ENCODE measurements at places on chromosomes 3 and 15.

DNA sequence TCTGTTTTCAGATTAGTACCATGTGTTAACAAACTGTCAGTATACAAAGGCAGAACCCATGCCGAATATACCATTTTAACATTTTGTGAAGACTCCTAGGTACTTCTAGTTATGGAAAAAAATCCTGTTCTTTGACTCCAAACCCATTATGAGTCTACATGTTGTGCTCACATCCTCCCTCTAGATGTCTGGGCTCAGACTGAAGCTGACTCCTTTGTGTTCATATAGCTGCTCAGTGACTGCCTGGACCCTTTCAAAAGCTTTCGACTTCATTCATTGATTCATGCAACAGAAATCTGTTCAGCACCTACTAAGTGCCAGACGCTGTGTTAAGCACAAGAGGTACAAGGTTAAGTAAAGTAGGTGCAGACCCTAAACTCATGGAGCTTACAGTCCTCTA lies 60.5 kb downstream of the MEGF11 start:
- DNase-seq = no peak

- no peak for DNase-seq
Measured at GRCh38 chr3:16118396-16118795, 56.1 kb upstream of the GALNT15 start.

DNA sequence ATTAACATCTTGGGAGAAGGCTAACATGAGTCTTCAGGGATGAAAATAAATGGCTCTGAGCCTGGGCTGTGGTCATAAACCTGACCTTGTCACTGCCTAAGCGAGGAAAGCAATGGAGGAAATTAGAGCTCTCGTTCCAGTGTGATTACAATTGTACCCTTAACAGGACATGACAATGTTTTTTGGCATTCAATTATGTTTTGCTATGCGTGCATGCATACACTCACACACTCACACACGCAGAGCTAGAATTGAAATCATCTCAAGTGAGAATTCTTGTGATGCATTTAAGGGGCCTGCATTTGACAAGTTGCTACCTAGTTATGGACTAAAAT lies 24.1 kb downstream of the ZNF80 start:
- DNase-seq = peak; percentile 24

- no peak for DNase-seq
Measured at GRCh38 chr3:108006881-108007331, 83.9 kb downstream of the CD47 start.

DNA sequence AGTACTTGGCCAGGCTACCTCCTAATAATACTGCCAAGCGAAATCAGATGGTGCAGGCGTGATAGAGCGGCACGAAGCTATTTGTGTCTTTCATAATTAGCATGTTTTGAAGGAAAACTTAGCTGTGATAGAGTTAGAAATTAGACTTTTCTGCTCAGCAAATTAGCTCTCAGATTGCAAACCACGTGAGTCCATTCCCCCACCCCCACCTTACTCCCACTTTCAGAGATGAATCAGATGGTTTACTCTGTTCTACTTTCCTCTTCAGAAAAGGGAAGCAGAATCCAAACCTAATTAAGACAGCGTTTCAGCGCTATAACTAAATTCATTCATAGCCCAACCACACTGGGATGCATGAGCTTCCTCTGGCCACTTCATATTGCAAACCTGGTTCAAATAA lies 214.6 kb downstream of the SLCO3A1 start:
- DNase-seq = no peak

GRCh38 chr3:186184021-186184420 lies 75.1 kb upstream of the ETV5 start:
- DNase-seq = no peak

DNA sequence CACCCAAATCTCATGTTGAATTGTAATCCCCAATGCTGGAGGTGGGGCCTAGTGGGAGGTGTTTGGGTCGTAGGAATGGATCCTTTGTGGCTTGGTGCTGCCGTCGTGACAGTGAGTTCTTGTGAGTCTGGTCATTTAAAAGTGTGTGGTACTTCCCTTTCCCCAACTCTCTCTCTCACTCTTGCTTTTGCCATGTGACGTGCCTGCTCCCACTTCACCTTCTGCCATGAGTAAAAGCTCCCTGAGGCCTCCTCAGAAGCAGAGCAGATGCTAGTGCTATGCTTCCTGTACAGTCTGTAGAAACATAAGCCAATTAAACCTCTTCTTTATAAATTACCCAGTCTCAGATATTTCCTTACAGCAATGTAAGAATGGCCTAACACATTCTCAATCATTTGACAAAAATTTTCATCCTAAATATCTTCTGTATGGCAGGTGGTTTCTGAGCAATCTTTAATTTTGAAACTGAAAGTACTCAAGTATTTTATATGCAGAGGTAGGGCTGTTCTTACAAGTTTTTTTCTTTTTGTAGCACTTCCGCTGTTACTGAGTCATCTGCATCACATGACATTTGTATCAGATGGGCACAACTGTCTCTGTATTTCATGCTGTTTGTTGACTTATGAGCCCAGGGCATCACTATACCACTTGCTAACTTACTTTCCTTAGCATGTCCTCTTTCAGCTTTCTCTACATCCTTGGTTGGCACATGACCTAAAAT lies 8.8 kb downstream of the RPL39L start:
- peak; percentile 81 for DNase-seq

DNA sequence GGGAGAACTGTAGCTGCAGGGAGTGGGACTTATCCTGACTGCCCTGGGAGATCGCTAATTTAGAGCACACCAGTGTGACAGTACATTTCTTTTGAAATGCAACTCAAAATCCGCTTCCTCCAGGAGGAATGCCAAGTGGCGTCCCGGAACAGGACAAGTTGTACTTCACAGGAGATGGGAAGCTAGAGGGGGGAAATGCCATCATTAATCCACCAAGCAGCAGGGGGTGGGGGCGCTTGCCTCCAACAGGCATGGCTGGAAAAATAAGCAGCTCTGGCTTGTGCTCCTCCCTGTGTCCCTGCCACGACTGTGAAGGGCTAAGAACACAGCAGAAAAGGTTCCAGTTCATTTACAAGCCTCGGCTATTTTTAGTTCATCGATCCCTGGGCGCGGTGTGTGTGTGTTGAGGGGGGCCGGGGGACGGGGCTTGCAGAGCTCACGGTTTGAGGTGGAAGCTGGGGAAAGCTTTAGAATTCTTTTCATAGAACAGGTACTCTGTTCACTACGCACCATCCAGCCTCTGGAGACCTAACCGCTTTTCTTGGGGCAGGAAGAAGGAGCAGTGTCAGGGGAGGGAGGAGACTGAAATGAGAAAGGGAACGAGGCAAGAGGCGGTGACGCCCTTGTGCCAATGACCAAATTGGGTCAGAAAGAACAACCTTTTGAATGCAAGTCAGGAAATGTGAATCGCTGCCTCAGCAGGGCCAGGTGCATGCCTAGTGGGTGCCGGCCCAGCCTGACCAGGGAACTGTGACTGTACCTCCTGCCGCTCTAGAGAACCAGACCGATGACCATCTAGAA lies 51.8 kb upstream of the DGKG start:
- no peak for DNase-seq

DNA sequence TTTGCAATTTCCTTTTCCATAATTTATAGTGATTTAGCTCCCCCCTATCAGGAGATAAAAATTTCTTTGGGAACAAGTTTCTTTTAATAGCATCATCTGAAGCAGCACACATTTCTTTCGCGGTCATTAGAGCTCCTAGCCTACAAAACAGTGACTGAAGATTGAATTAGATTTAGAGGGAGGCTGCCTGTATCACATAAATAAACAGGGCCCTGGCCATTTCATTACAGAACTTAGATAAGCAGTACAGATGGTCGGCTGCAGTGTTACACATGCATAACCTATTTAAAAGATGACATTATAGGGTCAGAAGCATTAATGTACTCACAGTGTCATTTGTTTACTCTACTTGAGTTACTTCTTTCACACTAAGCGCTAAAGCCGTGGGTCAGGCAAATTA lies 81.4 kb upstream of the SLC25A26 start:
- DNase-seq = no peak

GRCh38 chr3:116288485-116288884 lies 156.8 kb downstream of the LSAMP start:
- no peak for DNase-seq

GRCh38 chr15:62927836-62928235 lies 114.7 kb upstream of the TPM1 start:
- no peak for DNase-seq

DNA sequence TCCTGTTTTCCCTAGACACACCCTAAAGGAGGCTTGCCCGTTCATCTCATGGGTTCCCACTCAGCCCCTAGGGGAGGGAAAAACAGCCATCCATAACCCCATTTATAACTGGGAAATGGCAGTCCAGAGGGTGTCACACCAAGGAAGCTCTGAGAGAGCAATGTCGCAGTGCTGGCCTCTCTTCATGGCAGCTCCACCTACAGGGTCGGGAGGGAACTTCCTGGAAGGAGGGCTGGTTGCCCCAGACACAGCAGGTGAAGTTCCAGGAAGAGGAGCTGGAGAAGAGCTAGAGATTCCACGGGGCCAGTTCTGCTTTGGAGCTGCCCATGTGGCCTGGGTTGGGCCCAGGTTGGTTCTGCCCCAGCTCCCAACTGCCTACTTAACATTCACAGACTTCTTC lies 22.3 kb upstream of the LINGO1 start:
- no peak for DNase-seq

GRCh38 chr3:149494022-149494758 lies 19.7 kb downstream of the TM4SF4 start:
- peak; percentile 73 for DNase-seq

GRCh38 chr3:136193278-136194054 lies 2.7 kb downstream of the MSL2 start:
- DNase-seq = no peak

- no peak for DNase-seq
Measured at GRCh38 chr15:31974154-31974794, 56.0 kb upstream of the CHRNA7 start.

- DNase-seq = no peak
Measured at GRCh38 chr15:65767895-65768294, 24.2 kb downstream of the DENND4A start.

- no peak for DNase-seq
Measured at GRCh38 chr3:13042127-13042701, 31.0 kb downstream of the IQSEC1 start.

GRCh38 chr3:59884409-59884808 lies 834.6 kb upstream of the CFAP20DC start:
- DNase-seq = no peak

- no peak for DNase-seq
Measured at GRCh38 chr3:166860217-166860616, 519.9 kb downstream of the ZBBX start.

DNA sequence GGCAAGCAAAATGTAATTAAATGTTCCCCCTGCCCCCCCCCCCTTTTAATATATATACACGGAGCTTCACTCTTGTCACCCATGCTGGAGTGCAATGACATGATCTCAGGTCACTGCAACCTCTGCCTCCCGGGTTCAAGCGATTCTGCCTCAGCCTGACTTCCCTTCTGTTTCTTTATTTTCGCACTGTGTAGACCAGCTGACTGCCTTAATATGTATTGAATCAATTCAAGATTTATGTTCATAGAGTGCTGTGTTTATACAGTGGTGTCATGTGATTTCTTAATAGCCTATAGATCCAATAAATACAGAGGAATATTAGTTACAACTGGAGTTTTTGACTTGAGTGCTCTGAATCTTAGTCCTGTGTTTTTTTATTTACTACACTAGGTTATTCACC lies 39.0 kb downstream of the SLC25A36 start:
- DNase-seq = no peak

GRCh38 chr3:54159917-54160316 lies 37.6 kb downstream of the CACNA2D3 start:
- DNase-seq = no peak

GRCh38 chr3:112407888-112408702 lies 75.1 kb downstream of the CD200 start:
- no peak for DNase-seq

DNA sequence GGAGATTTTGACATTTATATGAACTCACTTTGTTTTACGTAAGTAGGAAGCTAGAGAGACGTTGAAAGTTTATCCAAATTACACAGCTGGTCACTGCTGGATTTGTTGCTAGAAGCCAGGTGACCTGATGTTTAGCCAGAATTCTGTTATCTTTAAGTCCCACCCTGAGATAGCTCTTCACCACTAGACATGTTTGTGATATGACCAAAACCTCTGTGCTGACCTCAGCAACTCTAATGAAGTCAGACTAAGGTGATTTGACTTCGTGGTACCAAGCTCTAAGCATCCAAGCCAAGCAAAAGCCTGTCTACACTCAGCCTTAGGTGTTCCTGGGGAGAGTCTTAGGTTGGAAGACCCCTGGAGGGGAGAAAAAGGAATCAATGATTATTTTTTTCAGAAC lies 102.4 kb downstream of the ARRDC4 start:
- no peak for DNase-seq

DNA sequence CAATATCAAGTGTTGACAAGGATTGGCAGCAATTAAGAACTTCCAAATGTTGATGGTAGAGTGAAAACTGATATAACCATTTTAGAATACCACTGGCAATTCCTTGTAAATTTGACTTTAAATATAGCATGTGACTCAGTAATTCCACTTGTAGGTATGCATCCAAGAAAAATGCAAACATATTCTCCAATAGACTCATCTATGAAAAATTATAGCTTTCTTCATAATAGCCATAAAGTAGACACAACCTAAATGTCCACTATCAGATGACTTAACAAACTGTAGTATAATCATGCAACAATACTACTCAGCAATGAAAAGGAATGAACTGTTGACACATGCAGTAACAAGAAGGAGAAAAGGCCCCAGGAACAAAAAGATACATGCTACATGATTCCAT lies 988.1 kb downstream of the FHIT start:
- DNase-seq = no peak

DNA sequence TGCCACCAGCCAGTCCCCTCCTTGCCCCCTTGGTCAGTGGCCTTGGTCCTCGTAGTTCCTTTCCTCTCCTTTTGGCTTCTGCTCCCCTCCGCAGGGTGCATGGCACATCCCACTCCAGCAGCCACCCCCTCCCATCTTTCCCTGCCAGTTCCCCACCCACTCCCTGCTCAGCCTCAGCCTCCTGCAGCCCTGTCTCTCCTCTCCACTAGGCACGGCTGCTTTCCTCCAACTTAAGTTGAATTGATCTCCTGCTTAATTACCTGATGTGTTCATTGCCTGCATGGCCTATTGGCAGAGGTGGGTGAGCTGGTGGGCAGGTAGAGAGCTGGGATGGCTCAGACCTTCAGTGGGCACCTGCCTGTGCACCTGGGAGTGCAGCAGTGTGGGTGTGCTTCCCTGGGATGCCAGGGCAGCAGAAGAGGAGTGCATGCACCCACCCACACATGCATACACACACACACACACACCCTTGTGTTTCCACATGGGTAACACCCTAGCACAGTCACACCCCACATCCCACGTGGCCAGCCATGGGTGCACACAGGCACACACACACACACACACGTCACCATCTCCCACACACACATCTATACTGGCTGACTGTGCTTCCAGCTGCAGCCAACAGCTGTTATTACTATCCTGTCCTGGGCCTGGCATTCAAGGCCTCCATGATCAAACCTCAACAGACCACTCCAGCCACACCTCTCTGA lies 30.9 kb downstream of the C3orf18 start:
- no peak for DNase-seq

GRCh38 chr3:37768107-37768809 lies 93.4 kb upstream of the CTDSPL start:
- peak; percentile 83 for DNase-seq

GRCh38 chr3:179233043-179233442 lies 17.9 kb downstream of the KCNMB3 start:
- DNase-seq = no peak

Measured in iris pigment epithelial cell (primary cell).